ENCODE measurements at places on chromosomes 3 and 15. TPM values are rescaled to one million over a fixed set of nuclear protein-coding genes. Genes with fewer than 3 reads are reported as not detected.

DNA sequence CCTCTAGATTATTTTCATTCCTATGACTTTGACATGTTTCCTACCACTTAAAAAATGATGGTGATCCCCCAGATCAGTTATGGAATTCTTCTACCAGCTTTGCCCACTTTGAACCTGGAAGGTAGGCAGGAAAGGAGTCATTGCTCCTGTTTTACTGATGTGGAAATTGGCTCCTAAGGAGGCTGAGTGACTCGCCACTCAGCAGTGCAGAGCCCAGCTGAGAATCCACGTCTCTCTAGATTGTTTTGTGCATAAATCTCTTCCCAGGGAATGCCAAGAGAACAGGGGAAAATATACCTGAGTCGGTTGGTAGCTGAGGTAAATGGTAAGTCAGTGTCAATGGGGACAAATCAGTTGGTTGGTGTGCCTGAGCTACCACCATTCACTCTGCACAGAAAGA lies 4.7 kb downstream of the LTF start:
- DNase-seq = no peak

DNA sequence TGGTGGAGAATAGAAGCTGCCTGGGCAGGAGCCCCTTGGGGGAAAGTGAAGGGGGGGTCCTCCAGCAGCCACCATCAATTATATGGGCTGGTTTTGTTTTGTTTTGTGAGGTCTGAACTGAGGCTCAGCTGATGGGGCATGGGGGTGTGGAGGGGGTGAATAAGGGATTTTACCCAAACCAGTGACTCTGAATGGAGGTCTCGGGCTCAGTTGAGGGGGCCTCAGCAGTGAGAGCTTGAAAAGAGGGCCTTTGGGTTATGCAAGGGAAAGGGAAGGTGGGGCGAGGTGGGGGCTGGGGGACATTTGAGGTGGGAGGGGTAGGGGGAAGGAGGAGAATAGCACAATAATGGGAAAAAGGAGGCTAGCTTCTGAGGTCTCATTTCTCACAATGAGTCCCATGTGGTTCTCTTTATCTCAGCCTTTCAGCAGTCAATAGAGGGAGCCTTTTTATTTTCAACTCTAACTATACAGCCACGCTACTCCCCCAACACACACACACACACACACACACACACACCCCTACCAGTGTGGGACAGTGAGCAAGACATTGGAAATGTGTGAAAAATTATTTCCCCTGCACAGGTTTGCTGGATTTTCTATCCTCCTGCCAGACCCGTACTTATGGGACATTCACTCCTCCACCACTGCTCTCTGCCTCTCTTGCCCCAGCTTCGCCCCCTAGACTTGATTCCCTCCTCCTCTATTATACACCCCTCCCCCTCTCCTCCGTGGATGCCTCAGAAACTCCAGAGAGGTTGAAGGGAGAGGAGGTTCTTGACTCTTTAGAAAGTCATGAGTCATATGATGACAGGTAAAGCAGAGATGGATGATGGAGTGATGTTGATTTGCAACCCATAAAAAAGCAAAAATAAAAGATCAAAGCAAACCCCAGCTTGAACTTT lies 96.0 kb downstream of the GTPBP8 start:
- DNase-seq = no peak

GRCh38 chr15:99335508-99335907 lies 84.2 kb downstream of the LRRC28 start:
- peak; percentile 38 for DNase-seq

GRCh38 chr3:86562090-86562489 lies 428.9 kb downstream of the VGLL3 start:
- peak; percentile 4 for DNase-seq

DNA sequence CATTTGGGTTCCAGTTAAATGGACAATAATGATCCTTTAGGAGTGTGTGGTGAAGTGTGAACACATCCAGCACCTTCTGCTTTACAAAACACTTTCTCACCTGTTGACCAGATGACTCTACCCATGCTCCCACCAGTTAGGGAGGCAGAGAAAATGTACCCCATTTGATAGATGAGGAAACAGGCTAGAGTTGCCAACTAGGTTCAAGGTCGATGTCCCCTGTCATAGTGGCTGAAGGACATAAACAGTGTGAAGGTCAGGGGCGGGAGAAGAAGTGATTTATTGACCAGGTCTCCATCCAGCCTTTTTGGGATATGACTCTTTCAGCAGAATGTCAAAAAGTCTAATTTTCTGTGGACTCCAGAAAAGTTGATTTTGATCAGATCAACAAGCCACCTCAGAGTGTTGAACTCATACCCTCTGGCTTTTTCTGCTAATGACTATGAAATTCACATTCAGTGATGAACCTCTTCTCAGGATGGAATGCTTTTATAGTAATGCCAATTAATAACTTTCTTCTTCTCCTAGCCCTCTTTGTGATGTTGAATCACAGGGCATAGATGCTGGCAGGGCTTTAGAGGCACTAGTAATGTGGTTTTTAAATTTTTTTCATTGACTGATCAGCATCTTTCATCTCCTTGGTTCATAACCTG lies 57.5 kb downstream of the CPN2 start:
- DNase-seq = peak; percentile 4

- DNase-seq = no peak
Observed at GRCh38 chr3:175728566-175728965, 869.4 kb downstream of the NAALADL2 start.

The SFMBT1 gene
- 4.0 TPM for polyA plus RNA-seq

GRCh38 chr15:78061963-78062427 lies 15.5 kb downstream of the TBC1D2B start:
- DNase-seq = peak; percentile 47

The LRRIQ4 gene
- not detected for polyA plus RNA-seq

GRCh38 chr3:47152578-47152977 lies 11.3 kb downstream of the SETD2 start:
- DNase-seq = no peak

DNA sequence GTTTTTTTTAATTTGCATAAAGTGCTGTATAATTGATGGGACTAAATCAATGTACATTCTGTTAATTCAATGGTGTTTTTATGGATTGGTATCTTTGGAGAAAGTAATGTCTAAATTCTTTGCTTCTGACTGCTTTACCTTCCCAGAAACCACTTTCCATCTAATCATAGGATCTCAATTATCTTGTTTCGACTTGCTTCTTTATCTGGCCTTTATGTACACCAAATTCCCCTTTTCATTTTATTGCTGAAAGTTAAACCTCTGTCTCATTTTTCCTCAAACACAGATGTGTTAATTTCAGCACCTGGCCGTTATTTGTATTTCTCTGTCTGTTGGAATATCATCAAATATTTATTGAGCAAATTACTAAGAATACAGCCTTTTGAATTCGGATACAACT lies 287.3 kb upstream of the GBE1 start:
- DNase-seq = no peak

- peak; percentile 33 for DNase-seq
Observed at GRCh38 chr15:23897531-23897930, 210.4 kb upstream of the NDN start.

The RYR3 gene
- 0.09 TPM for polyA plus RNA-seq

DNA sequence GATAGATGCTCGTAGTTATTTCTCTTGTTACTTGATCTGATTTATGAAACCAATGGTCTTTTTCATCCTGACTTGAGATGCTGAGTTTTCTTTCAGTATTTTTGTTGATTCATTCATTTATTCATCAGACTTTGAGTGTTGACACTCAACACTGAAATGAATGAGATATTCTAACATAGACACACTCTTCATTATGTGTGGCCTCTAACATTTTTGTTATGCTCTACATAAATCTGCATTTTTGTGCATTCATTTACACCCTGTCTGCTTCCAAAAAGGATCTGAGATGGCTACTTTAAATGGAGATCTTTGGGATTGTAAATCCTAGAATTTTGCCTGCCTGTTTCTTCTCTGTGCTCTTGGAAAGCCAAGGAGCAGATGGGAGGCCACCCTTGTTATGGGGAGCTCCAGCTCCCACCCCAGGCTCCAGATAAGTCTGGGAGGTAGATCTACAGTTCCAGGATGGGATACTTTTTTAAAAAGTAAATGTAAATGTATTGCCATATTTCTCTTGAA lies 287.2 kb upstream of the LRRFIP2 start:
- DNase-seq = no peak

- DNase-seq = no peak
Observed at GRCh38 chr15:101045835-101046691, 126.9 kb downstream of the LRRK1 start.

GRCh38 chr15:82132742-82133141 lies 86.9 kb upstream of the MEX3B start:
- no peak for DNase-seq

GRCh38 chr3:184017672-184018423 lies at the start of gene ABCC5:
Gene ABCC5, minus strand, starts transcription at chr3:184017884. Its CDS starts 3,492 bp downstream, at chr3:184014392.
- peak; percentile 95 for DNase-seq

GRCh38 chr3:61450866-61451265 lies 110.5 kb upstream of the PTPRG start:
- DNase-seq = peak; percentile 86

The PLA2G4B gene
- 13.0 TPM for polyA plus RNA-seq

GRCh38 chr3:51271172-51271571 lies 113.9 kb upstream of the MANF start:
- no peak for DNase-seq

DNA sequence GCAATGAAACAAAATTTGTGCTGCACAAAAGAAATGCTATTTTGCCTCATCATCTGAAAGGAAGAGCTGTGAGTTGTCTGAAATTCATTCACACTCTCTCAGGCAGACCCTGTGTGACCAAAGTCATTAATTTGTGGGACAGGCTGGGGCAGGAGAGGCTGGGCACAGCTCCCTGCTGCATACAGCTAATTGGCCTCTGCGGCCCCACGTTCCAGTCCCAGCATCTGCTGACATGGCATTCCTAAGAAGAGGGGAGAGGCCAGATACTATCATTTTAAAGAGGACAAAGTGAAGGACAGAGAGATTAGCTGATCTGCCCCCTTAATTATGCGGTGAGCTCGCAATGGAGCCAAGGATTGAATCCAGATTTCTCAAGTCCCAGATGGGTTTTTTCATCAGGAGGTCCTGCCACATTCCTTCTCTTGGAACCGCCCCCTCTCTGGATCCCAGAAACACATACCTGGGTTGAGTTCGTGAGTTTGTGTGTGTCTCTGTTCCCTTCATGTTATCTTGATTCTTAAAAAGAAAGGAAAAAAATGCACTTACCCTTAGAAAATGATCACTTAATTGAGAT lies 25.1 kb downstream of the POLR2M start:
- DNase-seq = no peak

The GADL1 gene
- 0.01 TPM for polyA plus RNA-seq

DNA sequence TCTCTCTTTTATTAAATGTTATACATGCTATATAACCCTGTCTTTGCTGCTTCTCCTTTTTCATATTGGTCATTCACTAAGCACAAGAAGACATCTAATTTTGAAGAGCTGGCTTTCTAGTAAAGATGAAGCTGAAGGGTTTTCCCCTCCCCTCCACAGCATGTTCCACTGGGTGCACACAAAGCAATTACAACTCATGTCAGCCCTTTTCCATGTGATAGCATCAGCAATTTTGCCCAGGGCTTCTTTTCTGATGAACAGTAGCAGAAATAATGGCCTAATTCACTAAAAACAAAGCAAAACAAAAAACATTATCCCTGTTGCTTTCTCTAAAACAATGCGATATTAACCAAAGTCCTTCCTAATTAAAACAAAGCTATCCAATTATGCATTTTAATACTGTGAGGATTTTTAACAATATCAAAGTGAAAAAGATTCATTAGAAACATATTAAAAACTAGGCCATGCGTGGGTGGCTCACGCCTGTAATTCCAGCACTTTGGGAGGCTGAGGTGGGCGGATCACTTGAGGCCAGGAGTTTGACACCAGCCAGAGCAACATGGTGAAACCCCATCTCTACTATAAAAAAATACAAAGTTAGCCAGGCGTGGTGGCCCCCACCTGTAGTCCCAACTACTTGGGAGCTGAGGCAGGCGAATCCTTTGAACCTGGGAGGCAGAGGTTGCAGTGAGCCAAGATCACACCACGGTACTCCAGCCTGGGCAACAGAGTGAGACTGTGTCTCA lies 12.2 kb upstream of the PIK3R4 start:
- DNase-seq = no peak

DNA sequence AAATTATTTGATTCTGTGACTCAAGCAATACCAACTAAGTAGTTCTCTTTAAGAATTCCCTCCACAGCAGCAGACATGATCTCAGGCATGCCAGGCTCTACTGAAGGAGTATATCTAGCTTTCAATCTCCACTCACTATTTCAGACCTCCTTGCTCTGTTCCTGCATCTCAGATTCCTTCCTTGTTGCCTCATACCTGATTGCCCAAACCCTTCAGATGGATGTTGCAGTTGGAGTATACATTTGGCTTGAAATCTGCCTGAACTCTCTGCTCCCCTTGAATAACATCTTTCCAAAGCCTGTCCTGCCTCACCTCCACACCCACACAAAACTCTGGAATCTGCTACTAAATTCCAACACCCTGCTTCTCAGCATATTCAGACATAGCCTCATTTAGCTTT lies 19.8 kb upstream of the TM4SF4 start:
- DNase-seq = no peak

The CPLX3 gene
- polyA plus RNA-seq = 0.13 TPM

GRCh38 chr3:165197481-165197800 lies 1.3 kb upstream of the SLITRK3 start:
- DNase-seq = no peak

The ACOX2 gene
- polyA plus RNA-seq = 5.3 TPM

The AQP9 gene
- polyA plus RNA-seq = 329 TPM

GRCh38 chr3:149833241-149833640 lies 20.2 kb downstream of the RNF13 start:
- DNase-seq = no peak
